CD4-positive, alpha-beta T cell treated with Interleukin-10 for 1 hour (primary cell): ENCODE measurements at places on chromosomes 2 and 18.

DNA sequence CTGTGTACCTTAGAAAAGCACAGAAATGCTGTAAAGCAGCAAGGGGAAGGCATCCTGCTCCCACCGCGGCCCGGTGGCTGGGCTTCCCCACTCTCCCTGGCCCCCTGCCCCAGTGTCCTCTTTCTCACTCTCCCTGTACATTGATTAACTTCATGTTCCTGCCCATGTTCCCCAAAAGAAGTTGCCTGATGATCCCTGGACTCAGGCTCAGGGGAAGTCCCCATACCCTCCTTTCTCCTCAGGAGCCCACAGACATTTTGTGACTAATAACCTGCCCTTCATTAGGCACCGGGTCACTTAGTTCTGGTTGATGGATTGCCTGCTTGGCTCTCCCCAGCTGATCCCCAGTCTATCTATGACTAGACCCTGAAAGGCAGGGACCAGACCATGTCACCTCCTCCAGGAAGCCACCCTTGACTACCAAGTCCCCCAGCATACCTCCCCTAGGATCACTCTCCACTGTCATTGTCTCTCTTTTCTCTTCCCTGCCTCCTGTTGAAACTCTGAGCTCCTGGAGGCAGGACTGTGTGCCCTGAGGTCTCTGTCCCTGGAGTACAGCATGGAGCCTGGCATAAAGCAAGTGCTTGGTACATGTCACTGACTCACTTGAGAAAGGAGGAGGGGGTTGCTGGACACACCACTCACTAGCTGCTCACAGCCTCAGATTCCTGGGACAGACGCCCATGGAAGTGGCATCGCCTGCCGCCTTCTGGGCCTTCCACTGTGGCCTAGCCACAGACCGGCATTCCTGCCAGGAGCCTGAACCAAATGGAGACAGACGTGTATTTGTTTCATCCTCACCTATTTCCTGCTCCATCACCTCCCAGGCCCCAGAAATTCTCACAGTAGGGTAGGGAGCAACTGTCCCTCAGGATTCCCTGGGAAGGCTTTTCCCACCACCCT is 13.5 kb downstream of the MALL start:
- DNase-seq = no peak

DNA sequence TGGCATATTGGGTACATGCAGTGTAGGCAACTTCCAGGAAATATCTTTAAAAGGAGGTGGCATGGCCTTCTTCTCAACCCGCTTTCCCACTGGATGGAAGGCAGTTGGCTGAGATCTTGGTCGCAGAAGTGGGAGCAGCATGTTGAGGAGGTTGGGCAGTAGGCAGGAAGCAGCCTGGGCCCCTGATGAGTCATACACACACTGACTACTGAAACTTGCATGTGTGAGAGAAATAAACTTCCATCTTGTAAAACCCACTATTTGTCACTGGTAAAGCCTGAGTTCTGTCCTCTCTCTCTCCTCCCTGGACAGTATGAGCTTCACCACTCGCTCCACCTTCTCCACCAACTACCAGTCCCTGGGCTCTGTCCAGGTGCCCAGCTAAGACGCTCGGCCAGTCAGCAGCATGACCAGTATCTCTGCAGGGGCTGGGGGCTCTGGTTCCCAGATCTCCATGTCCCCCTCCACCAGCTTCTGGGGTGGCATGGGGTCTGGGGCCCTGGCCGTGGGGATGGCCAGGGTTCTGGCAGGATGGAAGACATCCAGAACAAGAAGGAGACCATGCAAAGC is 233.8 kb upstream of the SPRED2 start:
- DNase-seq = no peak

GRCh38 chr2:38233231-38233983 is 143.7 kb downstream of the ATL2 start:
- no peak for DNase-seq

GRCh38 chr2:20433249-20433648 is 13.6 kb upstream of the RHOB start:
- no peak for DNase-seq

- DNase-seq = peak; percentile 55
Observed at GRCh38 chr18:2906704-2907549, 60.1 kb downstream of the EMILIN2 start.

DNA sequence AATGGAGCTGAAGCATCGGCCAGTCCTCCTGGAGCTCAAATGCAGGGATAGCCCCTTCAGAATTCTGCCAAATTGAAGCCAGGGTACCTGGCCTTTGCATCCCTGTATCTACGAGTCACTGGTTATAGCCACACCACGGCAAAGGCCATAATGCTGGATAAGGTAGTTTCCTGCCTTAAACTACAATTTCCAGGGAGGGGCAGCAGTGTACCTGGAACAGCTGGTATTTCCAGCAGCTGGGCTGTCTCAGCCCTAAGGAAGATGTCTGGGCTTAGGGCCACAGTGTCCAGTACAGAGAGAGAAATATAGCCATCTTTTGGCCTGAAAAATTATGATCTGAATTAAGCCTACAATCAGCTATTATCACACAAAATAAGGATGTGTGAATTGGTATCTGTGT is 180.3 kb downstream of the GCA start:
- DNase-seq = no peak

GRCh38 chr18:10122988-10123950 is 209.5 kb downstream of the VAPA start:
- no peak for DNase-seq

- DNase-seq = no peak
Observed at GRCh38 chr2:8525582-8526402, 156.1 kb upstream of the ID2 start.

GRCh38 chr18:28005164-28005563 is 171.8 kb downstream of the CDH2 start:
- DNase-seq = no peak

DNA sequence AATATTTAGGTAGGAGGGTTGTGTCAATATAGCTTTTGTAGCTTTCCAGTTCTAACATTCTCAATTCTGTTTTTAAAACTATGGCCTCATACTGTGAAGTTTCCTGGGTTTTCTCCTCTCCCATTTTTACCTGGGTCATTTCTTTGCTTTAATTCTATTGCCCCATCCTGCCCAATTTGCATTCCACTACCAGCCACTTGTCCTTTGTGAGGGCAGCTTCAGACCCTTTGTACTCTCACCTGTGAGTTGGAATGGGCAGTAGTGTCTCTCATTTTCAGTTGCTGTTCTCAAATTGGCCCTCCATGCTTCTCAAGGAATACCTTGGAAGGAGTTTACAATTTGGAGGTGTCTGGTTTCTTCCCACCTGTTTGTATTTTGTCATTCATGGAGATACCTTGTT is 108.4 kb downstream of the CAMKMT start:
- no peak for DNase-seq

DNA sequence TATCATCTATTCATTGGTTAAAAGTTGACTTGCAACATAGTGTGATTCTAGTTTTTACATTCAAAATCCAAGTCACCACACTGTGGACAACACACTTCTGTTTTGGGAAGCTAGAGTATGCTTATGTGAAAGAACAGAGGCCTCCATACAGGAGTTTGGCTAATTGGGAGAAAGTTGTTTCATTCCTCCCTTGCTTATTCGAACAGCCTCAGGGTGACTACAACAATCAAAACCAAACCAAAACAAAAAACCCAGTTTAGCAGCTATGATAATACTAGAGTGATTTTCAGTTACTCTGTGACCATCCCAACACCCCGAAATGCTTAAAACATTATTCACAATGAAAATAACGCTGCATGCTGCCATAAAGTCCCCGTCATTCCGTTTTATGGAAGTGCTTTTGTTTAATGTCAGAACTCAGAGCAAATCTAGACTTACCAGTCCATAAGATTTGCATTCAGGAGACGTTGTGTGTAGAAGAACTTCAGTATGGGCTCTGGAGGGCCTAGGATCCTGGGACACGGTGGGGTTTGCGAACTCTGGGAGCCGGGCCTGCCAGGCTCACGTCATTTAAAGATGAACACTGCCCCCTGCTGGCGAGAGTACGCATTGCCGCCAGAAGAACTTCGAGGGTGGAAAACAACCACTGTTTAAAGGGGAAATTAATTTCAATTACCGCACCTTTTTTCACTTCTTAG is 111.4 kb downstream of the FTCDNL1 start:
- DNase-seq = peak; percentile 41

GRCh38 chr2:64967601-64968000 is 21.6 kb upstream of the SLC1A4 start:
- DNase-seq = no peak

DNA sequence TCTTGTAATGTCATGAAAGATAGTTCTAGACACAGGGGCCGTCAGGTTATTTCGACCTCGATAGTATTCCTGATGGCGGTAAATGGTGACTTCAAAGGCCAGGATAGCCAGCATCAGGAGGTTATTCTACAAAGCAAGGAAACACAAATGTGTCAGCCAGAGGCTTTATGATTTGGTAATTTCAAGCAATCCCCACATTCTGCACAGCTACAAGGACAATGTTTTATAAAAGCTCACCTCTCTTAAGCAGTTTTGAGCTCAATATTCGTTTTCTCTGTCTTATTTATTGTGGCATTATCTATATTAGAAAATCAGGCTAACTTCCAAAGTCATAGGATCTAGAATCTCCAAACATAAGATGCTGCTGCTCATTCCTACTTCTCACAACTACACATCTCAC is 235.2 kb downstream of the NAPG start:
- no peak for DNase-seq
